ENCODE measurements at places on chromosomes 2 and 18. TPM values are rescaled to one million over a fixed set of nuclear protein-coding genes. Genes with fewer than 3 reads are reported as not detected.

DNA sequence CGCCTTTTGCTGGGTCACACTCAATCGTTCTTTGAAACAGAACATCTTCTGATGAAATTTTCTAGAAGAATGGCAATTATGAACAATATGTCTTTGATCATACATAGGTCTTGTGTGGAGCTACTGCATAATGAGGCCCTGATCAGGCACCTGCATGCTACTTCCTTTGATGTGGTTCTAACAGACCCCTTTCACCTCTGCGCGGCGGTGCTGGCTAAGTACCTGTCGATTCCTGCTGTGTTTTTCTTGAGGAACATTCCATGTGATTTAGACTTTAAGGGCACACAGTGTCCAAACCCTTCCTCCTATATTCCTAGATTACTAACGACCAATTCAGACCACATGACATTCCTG lies 532 bp downstream of the UGT1A5 start:
- DNase-seq: no peak

DNA sequence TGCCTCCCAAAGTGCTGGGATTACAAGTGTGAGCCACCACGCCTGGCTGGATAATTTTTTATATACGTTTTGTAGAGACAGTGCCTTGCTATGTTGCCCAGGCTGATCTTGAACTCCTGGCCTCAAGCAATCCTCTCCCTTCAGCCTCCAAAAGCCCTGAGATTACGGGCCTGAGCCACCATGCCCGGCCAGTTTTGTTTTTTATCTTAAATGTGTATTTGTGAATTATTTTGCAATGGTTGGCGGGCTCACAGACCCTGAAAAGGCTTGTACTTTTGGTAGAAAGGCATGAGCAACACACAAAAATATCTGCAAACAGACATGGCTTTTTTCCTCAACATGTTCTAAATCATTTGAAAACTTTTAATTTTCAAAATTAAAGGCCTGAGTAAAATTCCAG lies 73.4 kb upstream of the TMEM18 start:
- no peak for DNase-seq

DNA sequence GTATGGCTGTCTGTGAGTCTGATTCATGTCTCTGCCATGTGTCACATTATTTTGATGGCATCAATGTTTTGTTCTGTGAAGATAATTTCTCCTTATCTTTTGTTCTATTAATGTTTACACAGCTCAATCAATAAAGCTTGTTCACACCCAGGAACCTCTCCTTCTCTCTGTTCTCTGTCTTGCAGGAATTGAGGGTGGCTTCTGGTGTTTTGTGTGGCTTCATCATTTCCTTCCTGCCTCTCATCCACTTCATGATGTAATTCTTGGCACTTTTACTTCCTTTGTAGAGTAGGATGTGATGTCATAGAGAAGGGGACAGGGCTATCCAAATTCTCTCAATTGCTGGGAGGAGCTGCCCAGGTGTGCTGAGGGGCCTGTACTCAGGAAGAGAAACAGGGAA lies 27.2 kb downstream of the ASXL3 start:
- no peak for DNase-seq

DNA sequence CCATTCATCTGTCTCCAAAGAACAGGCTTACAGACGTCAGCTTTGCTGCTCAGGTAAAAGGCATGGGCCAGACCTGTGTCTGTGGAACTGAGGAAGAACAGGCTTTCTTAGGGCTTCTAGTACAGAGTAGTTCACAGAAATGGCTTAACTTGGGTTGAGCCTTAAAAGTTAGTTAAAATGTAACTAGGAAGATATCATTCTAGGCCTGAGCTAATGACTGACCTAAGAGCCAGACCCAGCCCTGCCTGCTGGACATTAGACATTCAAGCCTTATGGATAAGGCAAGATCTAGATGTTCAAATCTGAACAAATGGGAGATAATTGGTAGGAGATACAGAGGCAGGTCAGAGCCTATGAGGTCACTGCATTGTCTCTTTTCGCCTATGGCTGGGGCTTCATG lies 73.9 kb upstream of the SLC14A2 start:
- DNase-seq: no peak

GRCh38 chr2:74715880-74716279 lies 61.8 kb downstream of the SEMA4F start:
- DNase-seq: no peak

GRCh38 chr2:151861174-151861573 lies 33.0 kb upstream of the ARL5A start:
- DNase-seq: no peak

DNA sequence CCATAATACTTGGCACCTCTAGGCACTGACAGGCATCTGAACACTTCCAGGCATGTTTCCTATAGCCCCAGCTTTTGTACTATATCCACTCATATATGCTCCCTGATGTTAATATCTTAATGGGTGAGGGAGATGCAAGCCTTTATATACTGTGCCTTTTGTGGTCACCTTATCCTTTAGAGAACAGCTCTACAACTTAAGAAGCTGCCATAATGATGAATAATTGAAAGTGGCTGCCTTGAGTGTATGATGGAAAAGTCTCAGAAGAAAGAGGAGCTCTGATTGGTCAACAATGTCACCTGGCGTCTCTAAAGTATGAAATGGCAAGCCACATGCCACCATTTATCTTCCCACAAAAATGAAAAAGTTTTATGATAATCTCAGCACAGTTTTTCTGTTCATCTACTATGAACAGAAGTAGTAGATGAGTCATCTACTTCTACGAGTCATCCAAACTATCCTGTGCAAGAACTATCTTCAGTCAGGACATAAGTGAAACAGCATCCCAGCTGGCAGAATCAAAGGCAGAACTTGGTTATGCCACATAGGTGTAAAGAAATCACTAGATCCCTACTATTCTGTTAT lies 997.9 kb upstream of the CELF4 start:
- DNase-seq: no peak

IWS1 gene
- 20.9 TPM for total RNA-seq

GRCh38 chr2:191263050-191263449 lies 17.8 kb downstream of the MYO1B start:
- no peak for DNase-seq

DNA sequence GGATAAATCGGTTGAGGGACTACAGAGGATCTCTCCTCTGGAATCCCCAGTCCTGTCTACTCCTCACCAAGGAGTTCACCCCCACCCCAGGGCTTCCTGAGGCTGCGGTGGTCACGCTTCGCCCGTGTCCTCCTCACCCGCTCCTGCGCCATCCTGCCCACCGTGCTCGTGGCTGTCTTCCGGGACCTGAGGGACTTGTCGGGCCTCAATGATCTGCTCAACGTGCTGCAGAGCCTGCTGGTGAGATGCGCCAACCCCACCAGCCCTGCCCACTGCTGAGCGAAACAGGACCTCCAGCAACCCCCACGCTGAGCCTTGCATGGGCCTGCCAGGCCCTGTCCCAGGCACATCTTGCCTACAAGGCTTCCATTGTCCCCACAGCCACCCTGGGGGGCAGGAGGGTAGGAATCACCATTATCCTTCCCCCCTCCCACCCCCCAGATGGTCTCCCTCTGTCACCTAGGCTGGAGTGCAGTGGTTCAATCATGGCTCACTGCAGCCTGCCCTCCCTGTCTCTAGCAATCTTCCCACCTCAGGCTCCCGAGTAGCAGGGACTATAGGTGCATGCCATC lies 6.7 kb upstream of the CTDSP1 start:
- DNase-seq: no peak

ELOA2 gene
- not detected for total RNA-seq

PRKAG3 gene
- not detected for total RNA-seq

GRCh38 chr2:61456070-61456745 lies 14.7 kb downstream of the USP34 start:
- DNase-seq: no peak

DNA sequence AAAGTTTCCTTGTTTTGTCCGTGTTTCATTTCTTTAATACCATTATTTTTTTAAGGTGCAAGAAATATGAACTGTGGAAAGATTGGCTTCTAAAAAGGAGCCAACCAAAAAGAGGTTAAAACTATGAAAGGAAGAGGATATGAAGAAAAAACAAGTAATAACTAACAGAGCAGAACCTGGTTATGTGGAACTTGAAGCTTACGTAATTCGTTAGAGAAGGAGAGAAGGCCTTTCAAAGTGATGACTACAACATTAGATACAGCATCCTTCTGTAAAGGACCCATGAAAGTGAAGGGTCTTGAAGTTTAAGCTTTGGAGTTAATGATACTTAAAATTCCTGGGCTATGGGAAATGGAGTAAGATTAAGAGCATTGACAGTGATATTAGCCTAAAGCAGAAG lies 84.5 kb downstream of the ANKRD12 start:
- no peak for DNase-seq

DNA sequence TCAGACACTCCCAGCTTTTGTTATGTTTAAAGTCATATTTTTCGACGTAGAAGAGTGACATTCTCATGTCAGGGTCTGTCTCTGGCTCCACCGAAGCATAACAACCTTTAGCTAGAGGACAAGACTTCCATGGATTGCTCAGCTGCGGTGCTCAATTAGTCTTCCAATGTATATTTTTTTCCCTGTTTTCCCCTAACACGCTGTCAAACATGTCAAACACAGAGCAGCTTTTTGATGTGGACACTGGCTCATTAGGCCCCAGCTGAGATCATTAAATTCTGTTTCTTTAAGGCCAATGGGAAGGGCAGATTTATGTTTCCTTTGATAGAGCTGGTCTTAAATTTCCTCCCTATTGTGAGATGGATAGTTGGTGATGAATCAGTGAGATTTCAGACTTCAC lies 525.4 kb downstream of the PIK3C3 start:
- DNase-seq: no peak

C2orf80 gene
- not detected for total RNA-seq

GRCh38 chr2:138474100-138474825 lies 27.3 kb upstream of the SPOPL start:
- peak; percentile 67 for DNase-seq

GRCh38 chr2:30231996-30232800 lies 864 bp downstream of the LBH start:
- DNase-seq: peak; percentile 48

DNA sequence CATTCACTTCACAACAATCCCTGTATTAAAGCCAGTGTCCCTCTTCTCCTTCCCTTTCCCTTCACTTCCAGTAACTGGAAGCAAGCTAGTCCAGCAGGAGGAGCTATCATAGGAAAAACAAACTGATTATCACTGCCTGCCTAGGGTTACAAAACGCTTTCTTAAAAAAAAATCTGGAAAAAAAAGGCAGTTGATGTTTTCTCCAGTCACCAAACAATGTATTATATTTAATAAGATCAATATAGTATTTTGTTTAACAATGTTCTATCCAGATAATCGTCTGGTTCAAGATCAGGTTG lies 78.8 kb upstream of the ITGB6 start:
- DNase-seq: peak; percentile 65

DNA sequence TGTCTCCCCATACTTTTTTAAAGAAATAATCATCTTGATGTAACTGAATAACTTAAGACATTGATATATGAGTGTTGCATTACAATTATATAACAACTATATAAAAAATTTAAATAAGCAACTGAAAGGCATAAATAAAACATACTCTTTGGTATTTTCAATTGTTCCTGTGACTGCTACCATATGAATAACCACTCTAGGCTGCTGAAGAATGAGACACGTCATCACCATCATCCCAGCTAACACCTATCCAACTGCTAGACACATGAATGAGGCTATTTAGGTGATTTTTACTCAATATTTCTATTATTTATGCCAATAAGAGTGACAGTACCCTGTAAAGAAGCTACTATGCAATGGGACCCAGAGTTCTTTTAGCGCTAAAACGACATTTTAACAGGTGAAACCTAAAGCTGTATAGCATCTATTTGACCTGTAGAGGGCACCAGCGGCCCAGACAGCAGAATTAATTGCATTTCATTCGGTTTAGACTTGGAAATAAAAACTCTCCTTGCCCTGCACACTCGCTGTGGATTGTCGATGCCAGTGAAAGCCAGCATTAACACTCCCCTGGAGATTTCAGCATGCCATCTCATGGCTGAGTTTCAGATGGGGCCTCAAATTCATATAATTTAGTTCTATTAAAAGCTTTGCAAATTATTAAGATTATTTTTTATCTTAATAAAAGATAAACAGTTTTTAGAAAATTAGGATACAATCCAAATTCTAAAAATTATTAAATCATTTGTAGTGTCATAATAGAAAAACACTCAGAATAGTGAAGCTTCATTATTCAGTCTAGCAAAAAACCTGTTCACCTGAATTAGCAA lies 89.4 kb upstream of the MAP2 start:
- DNase-seq: peak; percentile 51

All from lung microvascular endothelial cell (primary cell).